ENCODE measurements at places on chromosomes 13 and 19.
A peak's percentile ranks its signal among the peaks of the same experiment; 100 is the strongest.

DNA sequence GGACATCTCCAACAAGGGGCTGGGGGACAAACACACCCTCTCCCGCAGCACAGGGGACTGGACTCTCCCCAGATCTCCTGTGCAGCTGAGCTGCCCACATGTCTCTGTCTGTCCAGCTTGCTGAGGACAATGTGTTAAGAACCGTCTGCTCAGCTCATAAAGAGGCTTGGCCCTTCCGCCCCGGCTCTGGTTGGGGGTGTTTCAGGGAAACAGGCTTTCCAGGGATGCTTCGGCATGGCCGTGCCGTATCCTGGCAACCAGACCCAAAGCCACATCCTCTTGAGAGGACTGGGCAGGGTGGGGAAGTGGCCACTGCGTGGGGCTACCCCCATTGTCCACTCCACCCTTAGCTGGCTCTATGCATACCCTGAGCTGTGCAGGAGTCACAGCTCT is 41.1 kb upstream of the CHST8 start:
- no peak for DNase-seq

DNA sequence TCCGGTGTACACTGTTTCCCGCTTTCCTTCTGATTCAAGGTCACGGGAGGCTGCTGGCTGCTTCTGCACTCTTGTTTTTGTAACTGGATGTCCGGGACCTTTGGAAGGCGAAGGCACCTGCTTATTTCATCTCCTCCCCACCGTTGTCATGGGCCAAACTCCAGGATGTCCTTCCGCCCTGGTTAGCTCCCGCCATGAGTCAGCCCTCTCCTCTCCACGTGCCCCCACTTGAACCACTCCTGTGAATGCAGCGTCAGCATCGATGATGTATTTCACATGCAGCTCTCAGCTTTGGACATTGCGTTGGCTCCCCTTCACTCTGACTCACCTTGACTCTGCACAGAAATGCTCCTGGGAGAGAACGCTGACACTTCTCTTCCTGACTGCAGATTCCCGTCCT is 5.5 kb upstream of the GALP start:
- DNase-seq: no peak

- no peak for DNase-seq
Observed at GRCh38 chr13:91946498-91947070, 548.2 kb downstream of the GPC5 start.

DNA sequence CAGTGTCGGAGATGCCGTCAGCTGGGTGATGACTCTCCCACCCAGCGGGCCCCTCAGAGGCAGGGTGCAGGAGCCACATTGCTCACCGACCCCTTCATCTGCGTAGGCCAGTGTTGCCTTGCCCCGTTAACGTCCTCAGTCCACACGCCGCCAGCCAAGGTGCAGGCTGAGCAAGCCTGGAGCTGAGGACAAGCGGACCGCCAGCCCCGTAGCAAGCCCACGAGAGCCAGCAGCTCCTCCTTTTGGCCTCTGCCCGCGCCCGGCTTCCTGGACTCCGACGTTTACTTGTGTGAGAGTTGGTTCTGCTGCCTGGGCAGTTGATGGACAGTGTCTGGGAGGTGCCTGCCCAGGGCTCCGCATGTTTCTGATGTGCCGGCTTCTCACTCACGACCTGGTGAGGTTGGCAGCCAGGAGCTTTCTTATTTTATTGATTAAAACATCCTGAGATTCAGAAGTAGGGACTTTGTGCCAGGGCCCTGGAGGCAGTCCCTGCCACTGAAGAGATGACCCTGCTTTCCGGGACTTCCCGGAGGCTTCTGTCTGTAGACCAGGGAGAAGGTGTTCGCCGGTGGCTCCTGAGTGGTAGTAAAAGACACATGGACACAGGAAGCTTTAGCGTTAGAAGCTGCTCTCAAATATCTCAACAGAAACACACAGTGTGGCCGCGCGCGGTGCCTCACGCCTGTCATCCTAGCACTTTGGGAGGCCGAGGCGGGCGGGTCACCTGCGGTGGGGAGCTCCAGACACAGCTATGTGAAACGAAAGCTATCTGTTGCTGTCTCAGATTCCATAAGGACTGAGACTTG is 5.8 kb downstream of the DAZAP1 start:
- no peak for DNase-seq

DNA sequence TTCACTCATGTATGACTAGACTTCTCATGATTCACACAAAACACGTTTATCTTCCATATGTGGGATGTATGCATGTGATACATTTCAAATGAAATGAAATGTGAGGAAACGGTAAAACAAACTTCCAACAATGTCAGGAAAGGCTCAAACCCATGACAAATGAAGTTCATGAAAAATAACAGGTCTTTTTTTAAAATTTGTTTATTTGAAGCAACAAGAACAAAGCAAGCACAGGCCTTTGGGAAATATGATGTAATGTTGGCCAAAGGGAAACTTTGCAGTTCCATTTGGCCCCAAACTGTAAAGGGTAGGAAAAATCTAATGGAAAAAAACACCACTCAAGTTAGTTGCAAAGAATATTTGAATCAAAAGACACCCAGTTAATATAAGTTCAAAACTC is 463.8 kb upstream of the ARGLU1 start:
- DNase-seq: no peak

- no peak for DNase-seq
Observed at GRCh38 chr13:110388108-110388943, 81.2 kb downstream of the COL4A2 start.

DNA sequence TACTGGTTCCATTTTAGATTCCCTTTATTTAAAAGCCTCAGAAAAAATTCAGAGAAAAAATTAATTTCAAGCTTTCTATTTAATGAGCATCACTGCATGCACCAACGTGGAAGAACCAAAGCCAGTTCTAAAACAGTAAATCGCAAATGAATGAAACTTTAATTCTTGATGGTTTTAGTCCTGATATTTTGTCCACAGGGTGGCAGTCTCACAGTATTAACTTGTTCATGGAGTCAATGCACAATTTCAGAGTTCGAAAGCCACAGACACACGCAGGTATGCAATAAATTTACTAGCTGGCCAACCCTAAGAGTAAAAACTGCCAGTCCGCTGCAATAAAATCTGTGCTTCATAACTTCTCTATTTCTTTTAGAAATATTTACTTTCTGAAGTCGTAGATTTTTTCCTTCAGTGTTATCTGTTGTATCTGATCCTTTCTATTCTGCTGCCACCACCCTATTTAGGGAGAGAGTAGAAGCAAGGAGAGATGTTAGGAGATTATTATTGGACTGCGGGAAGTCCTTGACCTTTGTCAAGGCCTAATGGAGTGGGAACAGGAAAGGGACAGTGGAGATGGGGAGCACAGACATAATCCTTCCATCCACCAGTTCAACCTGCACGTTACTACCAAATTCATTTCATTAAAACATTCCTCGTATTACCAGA is 7.0 kb upstream of the WBP4 start:
- no peak for DNase-seq

DNA sequence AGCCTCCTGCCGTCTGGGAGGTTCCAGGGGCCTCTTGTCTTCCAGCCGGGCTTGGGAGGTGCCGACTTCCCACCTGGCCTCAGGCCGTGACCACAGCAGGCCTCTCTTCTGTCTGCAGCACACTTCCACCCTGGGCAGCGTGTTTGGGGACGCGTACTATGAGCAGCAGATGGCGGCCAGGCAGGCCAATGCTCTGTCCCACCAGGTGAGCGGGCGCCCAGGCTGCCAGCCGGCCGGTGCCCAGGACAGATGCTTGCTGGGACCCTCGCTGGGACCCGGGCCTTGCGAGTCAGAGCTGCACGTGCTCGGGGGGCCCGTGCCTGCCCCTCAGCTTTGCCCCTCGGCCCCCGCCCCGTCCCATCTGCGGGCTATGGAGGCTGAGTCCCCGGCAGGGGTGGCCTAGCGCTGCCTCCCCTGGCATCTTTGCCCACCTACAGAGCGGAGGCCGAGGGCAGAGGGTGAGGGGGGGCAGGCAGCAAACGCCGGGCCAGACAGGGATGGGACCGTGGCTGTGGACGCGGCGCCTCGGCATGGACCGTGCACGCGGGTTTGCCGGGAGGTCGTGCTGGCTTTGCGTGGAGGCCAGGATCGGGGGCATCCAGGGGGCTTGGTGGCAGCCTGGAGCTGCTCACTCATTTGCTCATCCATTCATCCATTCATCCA is 16.2 kb downstream of the COMP start:
- no peak for DNase-seq

DNA sequence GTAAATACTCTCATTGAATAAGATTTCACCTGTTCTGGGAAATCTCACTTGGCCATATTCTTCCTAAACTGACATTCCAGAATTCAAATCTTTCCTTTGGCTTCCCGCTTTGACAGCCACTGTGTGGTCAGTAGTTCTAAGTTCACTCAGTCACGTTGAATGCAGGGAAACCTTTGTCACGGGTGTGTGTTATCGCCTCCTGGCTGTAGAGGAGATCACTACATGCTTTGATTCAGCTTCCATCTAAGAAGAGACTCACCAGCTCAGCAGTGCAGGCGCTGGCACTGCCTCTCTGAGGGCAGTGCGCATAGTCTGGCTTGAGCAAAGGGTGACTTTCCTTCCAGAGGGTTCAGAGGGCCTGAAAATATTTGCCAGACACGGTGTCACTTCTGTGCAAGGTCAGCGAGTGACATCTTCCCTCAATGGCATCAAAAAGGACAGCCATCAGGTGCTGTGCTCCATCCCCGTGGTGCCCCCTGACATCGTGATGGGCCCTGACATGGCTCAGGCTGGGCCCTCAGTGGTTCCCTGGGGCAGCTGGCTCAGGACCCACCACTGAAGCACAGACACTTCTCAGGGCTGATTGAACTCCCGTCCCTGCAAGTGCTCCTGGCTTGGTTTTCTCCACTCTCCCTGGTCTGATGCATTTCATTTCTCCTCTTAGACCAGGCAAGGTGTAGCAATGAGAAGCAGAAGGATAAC is 635.4 kb upstream of the ARGLU1 start:
- no peak for DNase-seq

DNA sequence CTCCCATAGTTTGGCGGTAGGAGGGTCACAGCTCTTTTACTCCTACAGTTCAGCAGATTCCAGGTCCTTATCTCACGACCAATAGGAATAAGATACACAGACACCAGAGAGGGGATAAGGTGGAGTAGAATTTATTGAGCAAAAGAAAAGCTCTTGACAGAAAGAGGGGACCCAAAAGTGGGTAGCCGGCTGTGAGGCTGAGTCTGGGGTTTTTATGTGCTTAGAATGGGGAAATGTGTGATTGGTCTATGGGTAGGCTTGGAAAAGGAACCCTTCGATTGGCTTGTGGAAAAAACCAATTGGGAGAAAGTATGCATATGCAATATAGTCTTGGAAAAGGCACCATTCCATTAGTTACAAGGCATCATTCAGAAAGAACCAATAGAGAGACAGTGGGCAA is 1356.9 kb upstream of the SPRY2 start:
- DNase-seq: no peak

DNA sequence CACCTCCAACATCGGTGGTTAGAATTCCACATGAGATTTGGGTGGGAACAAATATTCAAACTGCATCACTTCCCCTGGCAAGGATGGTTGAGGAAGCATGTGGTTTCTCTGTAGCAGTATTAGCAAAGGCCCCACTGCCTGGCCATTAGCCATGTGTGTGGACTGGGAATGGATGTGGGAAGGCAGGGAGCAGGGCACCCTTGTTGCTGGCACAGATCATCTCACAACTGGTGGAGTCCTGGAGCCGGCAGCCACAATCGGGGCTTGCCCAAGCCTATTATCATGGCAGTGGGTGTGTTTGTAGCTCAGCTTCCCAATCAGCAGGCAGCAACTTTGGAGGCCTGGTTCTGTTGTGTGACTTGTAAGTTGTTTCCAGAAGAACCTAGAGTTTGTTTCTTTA is 391.9 kb downstream of the DLEU7 start:
- peak; percentile 35 for DNase-seq

- DNase-seq: no peak
Observed at GRCh38 chr19:46537136-46538097, 41.8 kb upstream of the PNMA8B start.

Data from left hindlimb (tissue), 1 donor.